ENCODE measurements at places on chromosomes 5 and 9. TPM values are rescaled to one million over a fixed set of nuclear protein-coding genes. Genes with fewer than 3 reads are reported as not detected.

PROB1 gene
- 0.73 TPM for total RNA-seq

EGFL7 gene
- total RNA-seq: 8.8 TPM

PLPPR1 gene
- not detected for total RNA-seq

FNBP1 gene
- 25.4 TPM for total RNA-seq

PCA3 gene
- total RNA-seq: under 0.01 TPM

IL33 gene
- 11.0 TPM for total RNA-seq

LIX1 gene
- total RNA-seq: not detected

FYB1 gene
- total RNA-seq: under 0.01 TPM

C5orf52 gene
- not detected for total RNA-seq

PFDN1 gene
- 51.8 TPM for total RNA-seq

MTRR gene
- 45.9 TPM for total RNA-seq

FOXD1 gene
- 1.4 TPM for total RNA-seq

PDCD1LG2 gene
- 8.2 TPM for total RNA-seq

C9orf153 gene
- 0.20 TPM for total RNA-seq

TNFAIP8 gene
- 18.0 TPM for total RNA-seq

TCERG1 gene
- 57.3 TPM for total RNA-seq

PRSS3 gene
- 5.1 TPM for total RNA-seq

PDE6A gene
- total RNA-seq: not detected

ST8SIA4 gene
- total RNA-seq: 0.78 TPM

CPLANE1 gene
- 30.5 TPM for total RNA-seq

GRIA1 gene
- total RNA-seq: under 0.01 TPM

OMD gene
- 0.20 TPM for total RNA-seq

HSD17B3 gene
- total RNA-seq: not detected

SH2D3C gene
- total RNA-seq: 0.37 TPM

DAB2IP gene
- 3.7 TPM for total RNA-seq

WDR55 gene
- total RNA-seq: 36.0 TPM

TAF11L10 gene
- total RNA-seq: not detected

TMEM245 gene
- total RNA-seq: 29.8 TPM

PBX3 gene
- total RNA-seq: 33.6 TPM

HAPLN1 gene
- not detected for total RNA-seq

INSL6 gene
- total RNA-seq: not detected

EGFLAM gene
- total RNA-seq: 18.2 TPM

NMUR2 gene
- not detected for total RNA-seq

AGXT2 gene
- total RNA-seq: not detected

GNG10 gene
- 72.4 TPM for total RNA-seq

TAF1L gene
- not detected for total RNA-seq

ERMP1 gene
- total RNA-seq: 13.9 TPM

ACOT12 gene
- not detected for total RNA-seq

HRH2 gene
- not detected for total RNA-seq

NTRK2 gene
- under 0.01 TPM for total RNA-seq

PCDHB10 gene
- under 0.01 TPM for total RNA-seq

LCN15 gene
- not detected for total RNA-seq

FREM1 gene
- 0.37 TPM for total RNA-seq

NRARP gene
- total RNA-seq: not detected

CCNO gene
- not detected for total RNA-seq

TLE1 gene
- total RNA-seq: 20.2 TPM

RGP1 gene
- 14.3 TPM for total RNA-seq

CDC20B gene
- not detected for total RNA-seq

ASS1 gene
- 188 TPM for total RNA-seq

GTF3C5 gene
- 50.4 TPM for total RNA-seq

GTF2H2 gene
- 27.8 TPM for total RNA-seq

THBS4 gene
- 0.59 TPM for total RNA-seq

PRELID2 gene
- total RNA-seq: 18.4 TPM

ZNF454 gene
- 0.78 TPM for total RNA-seq

PSD2 gene
- total RNA-seq: under 0.01 TPM

NINJ1 gene
- 11.0 TPM for total RNA-seq

POU5F2 gene
- 1.5 TPM for total RNA-seq

MARCOL gene
- not detected for total RNA-seq

CLIC3 gene
- 0.20 TPM for total RNA-seq

MORN5 gene
- not detected for total RNA-seq

Data from subcutaneous preadipocyte (primary cell).